Cardiac septum (tissue), 1 donor: ENCODE measurements at places on chromosomes 11 and 22. TPM values are rescaled to one million over a fixed set of nuclear protein-coding genes. Genes with fewer than 3 reads are reported as not detected.

DRD2 gene
- not detected for total RNA-seq

PIH1D2 gene
- total RNA-seq = 2.0 TPM

PKP3 gene
- total RNA-seq = 0.83 TPM

KCNE3 gene
- total RNA-seq = 2.1 TPM

RIMBP3B gene
- total RNA-seq = 0.08 TPM

GTSE1 gene
- total RNA-seq = 0.32 TPM

KRTAP5-9 gene
- not detected for total RNA-seq

SLCO2B1 gene
- total RNA-seq = 14.3 TPM

GVQW3 gene
- total RNA-seq = 0.97 TPM

LRRC56 gene
- total RNA-seq = 0.38 TPM

SCUBE1 gene
- 1.1 TPM for total RNA-seq

OR56A1 gene
- total RNA-seq = not detected
